Nephron progenitor cell (in vitro differentiated cells): ENCODE measurements at places on chromosomes 1 and 21.

DNA sequence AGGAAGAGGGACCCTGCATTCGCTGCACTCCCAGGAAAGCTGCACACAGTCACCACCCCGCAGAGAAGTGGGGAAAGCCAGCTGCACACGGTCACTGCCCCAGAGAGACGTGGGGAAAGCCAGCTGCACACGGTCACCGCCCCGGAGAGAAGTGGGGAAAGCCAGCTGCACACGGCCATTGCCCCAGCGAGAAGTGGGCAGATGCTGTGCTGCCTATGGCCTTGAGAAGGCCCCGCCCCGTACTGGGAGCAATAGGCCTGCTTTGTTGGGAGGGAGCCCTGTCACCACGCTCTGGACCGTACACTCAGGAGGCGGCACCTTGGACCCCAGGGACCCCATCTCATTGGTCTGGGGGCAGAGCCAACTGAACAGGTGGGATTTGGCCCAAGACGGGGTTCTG lies 4.3 kb upstream of the GPR153 start:
- no peak for DNase-seq
- H3K27ac ChIP-seq = no peak overlapping the region
- H3K27me3 ChIP-seq = peaks cover 15% of the 10 kb centered on the region
- H3K4me3 ChIP-seq = no peak overlapping the region
- peaks cover 81% of the 10 kb centered on the region for H3K4me1 ChIP-seq
- H3K36me3 ChIP-seq = no peaks in the 10 kb centered on the region

DNA sequence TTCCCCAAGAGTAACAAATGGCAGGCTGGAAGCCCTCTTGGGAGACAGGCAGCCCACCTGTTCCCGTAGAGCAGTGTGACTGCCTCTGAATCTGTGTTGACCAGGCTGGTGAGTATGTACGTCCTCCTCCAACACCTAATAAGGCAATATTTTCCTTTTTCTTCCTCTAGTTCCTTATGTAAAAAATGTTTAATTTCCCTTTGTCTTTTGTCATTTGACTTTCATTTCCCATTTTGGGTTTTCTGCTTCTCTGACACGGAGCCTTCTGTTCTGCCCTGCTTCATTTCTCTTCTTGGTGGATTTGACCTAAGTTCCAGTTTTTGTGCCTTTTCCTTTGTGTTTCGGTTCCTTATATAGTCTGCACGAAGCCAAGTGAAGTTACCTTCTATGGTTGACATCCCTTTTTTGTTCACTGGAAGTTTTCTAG lies 65.8 kb upstream of the ATF3 start:
- DNase-seq = no peak
- no peaks in the 10 kb centered on the region for H3K36me3 ChIP-seq
- H3K27me3 ChIP-seq = peaks cover 8% of the 10 kb centered on the region
- no peak overlapping the region for H3K27ac ChIP-seq
- H3K4me1 ChIP-seq = no peaks in the 10 kb centered on the region
- H3K4me3 ChIP-seq = no peak overlapping the region

DNA sequence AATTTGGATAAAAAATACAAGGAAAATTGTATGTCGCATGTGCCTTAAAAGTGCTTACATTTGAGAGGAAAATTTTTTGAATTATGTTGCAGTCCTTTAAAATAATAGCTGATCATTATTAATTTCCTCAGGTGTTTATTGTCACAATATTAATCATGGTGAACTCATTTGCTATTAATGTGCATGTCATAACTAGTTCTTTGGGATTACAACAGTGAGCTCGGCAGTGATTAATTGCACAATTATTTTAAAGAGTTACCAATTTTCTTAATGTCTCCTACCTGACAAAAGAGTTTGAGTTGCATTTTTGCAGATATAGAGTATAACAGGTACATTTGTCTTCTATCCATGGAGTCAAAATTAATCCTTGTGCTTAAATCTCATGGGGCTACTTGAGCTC lies 854.3 kb downstream of the BRINP3 start:
- no peak overlapping the region for H3K27ac ChIP-seq
- no peaks in the 10 kb centered on the region for H3K4me1 ChIP-seq
- H3K27me3 ChIP-seq = no peaks in the 10 kb centered on the region
- H3K36me3 ChIP-seq = no peaks in the 10 kb centered on the region

DNA sequence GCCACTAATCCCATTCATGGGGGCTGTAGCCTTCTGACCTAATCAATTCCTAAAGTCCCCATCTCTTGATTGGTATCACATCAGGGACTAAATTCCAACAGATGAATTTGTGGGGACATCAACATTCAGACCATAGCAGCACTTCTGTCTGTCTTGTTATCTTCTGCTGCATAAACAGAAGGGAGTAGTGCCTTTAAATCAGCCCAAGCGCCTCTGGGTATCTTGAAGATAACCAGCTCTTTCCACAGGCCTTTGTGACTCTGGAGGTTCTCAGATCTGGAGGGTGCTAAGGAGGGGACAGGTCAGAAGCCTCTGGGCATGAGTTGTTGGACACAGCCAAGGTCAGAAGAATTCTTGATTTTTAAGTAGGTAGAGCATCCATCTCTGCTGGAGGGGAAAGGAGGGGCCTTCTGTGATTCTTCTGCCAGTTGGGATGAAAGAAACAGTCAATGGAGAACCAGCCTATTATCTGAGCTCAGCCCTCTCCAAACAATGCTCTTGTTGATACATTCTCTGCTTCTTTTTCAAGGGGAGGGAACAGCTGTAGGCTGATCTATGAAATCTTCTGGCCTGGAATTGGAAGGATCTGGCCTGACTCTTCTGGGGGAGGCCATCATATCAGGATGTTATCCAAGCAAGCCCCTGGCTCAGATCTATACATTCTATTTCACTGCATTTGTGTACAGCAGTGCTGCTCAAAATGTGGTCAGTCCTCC lies 31.3 kb upstream of the LRIG2 start:
- H3K27ac ChIP-seq = peak overlapping the region; percentile 84
- peaks cover 3% of the 10 kb centered on the region for H3K27me3 ChIP-seq
- DNase-seq = no peak

DNA sequence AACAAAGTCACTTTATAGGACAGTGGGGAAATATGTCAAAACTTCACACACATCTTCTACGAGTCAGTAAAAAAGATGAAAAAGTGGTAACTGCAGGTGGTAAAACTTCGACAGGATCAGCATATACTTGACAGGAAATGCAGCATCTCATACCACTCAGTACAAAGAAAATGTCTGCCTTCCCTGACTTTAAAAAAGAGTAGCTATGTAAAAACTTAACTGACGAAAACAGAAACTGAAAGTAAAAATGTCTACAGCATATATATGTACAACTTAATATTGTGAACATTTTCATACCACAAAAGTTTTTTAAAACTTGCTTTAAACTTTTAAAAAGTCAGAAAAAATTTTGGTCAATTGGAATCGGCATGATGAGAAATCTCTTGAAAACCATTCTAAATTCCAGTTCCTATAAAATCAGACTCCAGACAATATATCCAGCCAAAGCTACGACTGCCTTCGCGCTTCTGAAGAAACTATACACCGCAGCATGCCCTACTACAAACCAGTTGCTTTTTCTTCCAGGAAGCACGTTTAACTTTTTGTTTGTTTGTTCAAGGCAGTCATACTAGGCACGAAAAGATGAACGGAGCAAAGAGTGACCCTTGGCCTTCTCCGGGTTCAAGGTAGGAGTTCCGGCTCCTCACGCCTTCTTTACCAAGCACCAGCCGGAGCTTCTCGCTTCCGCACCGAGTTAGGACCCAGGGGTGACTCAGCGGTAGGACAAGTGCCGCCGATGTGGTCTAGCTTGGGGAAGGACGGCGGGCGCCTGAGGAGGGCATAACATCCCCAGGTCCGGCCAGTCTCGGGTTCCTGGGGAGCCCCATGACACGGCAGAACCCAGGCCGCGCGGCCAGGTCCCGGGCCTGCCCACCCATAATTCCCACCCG lies 612 bp downstream of the PSMA5 start:
- peaks cover 21% of the 10 kb centered on the region for H3K36me3 ChIP-seq
- peak overlapping the region; percentile 98 for H3K27ac ChIP-seq
- DNase-seq = no peak
